Neuronal stem cell (in vitro differentiated cells): ENCODE measurements at places on chromosomes 5 and 9.

DNA sequence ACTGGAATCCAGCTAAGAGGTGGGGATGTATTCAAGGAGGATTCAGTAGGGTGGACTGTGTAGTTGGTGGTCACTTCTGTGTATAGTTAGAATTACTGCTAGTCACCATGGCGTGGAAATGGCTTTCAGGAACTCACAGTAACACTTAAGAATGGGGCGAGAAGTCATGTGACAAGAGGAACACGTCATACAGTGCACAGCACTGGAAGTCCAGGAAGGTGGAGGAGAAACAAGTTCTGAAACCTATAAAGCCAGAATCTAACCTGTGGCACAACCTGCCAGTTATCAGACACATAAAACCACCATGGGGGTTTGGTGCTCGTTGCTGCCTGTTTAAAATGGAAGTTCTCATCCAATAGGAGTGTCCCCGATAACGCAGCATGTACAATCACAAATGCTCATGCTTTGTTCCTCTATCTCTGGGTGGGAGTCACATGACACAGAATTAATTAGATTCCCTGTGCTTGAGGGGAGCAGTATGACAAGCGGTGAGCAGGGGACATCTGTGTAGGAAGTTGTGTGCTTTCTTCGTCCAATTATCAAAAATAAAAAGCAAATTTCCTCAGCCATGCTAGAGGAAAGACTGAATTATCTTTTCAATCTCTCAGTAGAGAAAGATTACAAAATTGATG is 193.0 kb downstream of the SPOCK1 start:
- DNase-seq: no peak
- H3K27ac ChIP-seq: no peak overlapping the region
- no peak overlapping the region for H3K4me3 ChIP-seq
- no peaks in the 10 kb centered on the region for H3K36me3 ChIP-seq

DNA sequence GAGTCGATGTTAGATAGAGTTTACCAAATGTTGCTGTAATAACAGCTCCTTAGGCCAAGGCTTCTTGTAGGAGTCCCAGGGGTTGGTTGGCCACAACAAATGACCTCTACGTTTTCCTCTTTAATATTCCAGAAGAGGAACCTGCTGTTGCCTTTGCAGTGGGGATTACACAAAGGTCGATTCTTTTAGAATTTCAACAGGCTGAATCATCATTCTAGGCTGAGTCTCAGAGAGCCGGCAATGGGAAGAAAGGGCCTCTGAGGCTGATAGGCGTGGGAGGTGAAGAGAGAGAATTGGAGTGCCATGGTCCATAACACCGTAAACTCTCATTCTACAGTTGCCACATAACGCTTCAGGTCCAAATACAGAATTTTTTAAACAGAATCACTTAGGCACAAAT is 405.9 kb upstream of the DAP start:
- DNase-seq: no peak
- no peaks in the 10 kb centered on the region for H3K27me3 ChIP-seq
- peaks cover 9% of the 10 kb centered on the region for H3K4me1 ChIP-seq
- H3K36me3 ChIP-seq: no peaks in the 10 kb centered on the region
- no peak overlapping the region for H3K4me3 ChIP-seq

GRCh38 chr9:18689921-18690320 is 216.0 kb downstream of the ADAMTSL1 start:
- no peaks in the 10 kb centered on the region for H3K4me1 ChIP-seq
- no peak overlapping the region for H3K4me3 ChIP-seq
- no peak for DNase-seq
- no peak overlapping the region for H3K27ac ChIP-seq
- H3K27me3 ChIP-seq: no peaks in the 10 kb centered on the region

GRCh38 chr5:41787265-41787664 is 83.0 kb downstream of the OXCT1 start:
- no peaks in the 10 kb centered on the region for H3K27me3 ChIP-seq
- H3K36me3 ChIP-seq: no peaks in the 10 kb centered on the region
- H3K4me3 ChIP-seq: no peak overlapping the region
- no peaks in the 10 kb centered on the region for H3K4me1 ChIP-seq

DNA sequence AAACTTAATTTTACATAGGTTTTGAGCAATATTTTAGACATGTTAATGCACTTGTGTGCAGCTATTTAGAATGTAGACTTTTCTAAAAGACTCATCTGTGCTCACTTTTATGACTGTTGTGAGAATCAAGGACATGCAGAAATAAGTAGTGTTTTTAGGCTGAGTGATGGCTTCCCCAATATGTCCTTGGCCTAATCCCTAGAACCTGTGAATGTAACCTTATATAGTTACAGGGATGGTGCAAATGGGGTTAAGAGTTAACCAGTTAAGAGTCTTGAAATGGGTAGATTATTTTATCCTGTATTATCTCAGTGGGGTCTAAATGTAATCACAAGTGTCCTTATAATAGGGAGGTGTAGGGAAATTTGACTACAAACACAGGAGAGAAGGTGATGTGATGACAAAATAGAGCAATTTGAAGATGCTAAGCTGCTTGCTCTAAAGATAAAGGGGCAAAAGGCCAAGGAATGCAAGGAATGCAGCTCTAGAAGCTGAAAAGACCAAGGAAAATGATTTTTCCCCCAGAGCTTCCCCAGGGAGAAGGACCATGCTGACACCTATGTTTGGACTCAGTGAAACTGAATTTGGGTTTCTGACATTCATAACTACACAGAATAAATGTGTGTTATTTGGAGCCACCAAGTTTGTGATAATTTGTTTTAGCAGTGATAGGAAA is 298.0 kb upstream of the PAPPA start:
- peak overlapping the region; percentile 34 for H3K27ac ChIP-seq
- peak; percentile 41 for DNase-seq
- no peaks in the 10 kb centered on the region for H3K27me3 ChIP-seq
- H3K36me3 ChIP-seq: no peaks in the 10 kb centered on the region

- no peaks in the 10 kb centered on the region for H3K27me3 ChIP-seq
- DNase-seq: no peak
- no peak overlapping the region for H3K4me3 ChIP-seq
- no peaks in the 10 kb centered on the region for H3K36me3 ChIP-seq
- no peak overlapping the region for H3K27ac ChIP-seq
- H3K4me1 ChIP-seq: peaks cover 50% of the 10 kb centered on the region
Observed at GRCh38 chr9:133954862-133955529, 37.1 kb downstream of the VAV2 start.

GRCh38 chr9:113715086-113715485 is 161.0 kb upstream of the ZNF618 start:
- no peak for DNase-seq
- H3K27me3 ChIP-seq: no peaks in the 10 kb centered on the region
- H3K4me1 ChIP-seq: no peaks in the 10 kb centered on the region
- no peaks in the 10 kb centered on the region for H3K36me3 ChIP-seq
- no peak overlapping the region for H3K4me3 ChIP-seq

- H3K27ac ChIP-seq: no peak overlapping the region
- no peaks in the 10 kb centered on the region for H3K36me3 ChIP-seq
- no peak overlapping the region for H3K4me3 ChIP-seq
- DNase-seq: no peak
- no peaks in the 10 kb centered on the region for H3K27me3 ChIP-seq
Observed at GRCh38 chr9:31032206-31032605, 1352.2 kb upstream of the ACO1 start.

DNA sequence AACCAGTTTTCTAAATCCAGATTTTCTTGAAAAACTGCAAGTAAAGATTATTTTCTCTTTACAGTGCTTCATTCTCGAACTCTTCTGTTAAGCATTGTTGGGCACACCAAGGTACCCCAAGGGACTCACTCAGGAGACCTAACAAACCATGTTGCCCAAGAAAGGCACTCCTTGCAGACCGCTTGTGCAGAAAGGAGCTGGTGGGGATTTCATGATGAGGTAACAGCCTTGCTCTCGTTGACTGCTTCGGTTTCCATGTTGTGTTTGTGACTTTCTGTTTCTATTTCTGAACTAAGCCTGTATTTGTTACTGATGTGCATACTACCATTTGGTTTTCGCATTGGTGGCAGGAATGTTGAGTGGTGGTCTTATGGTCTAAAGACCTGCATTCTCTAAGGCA is 266.6 kb upstream of the DAP start:
- no peak overlapping the region for H3K4me3 ChIP-seq
- no peaks in the 10 kb centered on the region for H3K27me3 ChIP-seq
- H3K27ac ChIP-seq: no peak overlapping the region
- no peaks in the 10 kb centered on the region for H3K36me3 ChIP-seq
- no peaks in the 10 kb centered on the region for H3K4me1 ChIP-seq
- DNase-seq: no peak

GRCh38 chr5:171444582-171444981 is 25.1 kb downstream of the FGF18 start:
- DNase-seq: no peak
- H3K36me3 ChIP-seq: no peaks in the 10 kb centered on the region
- no peak overlapping the region for H3K27ac ChIP-seq
- no peak overlapping the region for H3K4me3 ChIP-seq
- no peaks in the 10 kb centered on the region for H3K27me3 ChIP-seq

GRCh38 chr5:169694091-169694625 is 57.1 kb downstream of the DOCK2 start:
- H3K27ac ChIP-seq: no peak overlapping the region
- H3K36me3 ChIP-seq: no peaks in the 10 kb centered on the region
- DNase-seq: no peak
- H3K27me3 ChIP-seq: no peaks in the 10 kb centered on the region

DNA sequence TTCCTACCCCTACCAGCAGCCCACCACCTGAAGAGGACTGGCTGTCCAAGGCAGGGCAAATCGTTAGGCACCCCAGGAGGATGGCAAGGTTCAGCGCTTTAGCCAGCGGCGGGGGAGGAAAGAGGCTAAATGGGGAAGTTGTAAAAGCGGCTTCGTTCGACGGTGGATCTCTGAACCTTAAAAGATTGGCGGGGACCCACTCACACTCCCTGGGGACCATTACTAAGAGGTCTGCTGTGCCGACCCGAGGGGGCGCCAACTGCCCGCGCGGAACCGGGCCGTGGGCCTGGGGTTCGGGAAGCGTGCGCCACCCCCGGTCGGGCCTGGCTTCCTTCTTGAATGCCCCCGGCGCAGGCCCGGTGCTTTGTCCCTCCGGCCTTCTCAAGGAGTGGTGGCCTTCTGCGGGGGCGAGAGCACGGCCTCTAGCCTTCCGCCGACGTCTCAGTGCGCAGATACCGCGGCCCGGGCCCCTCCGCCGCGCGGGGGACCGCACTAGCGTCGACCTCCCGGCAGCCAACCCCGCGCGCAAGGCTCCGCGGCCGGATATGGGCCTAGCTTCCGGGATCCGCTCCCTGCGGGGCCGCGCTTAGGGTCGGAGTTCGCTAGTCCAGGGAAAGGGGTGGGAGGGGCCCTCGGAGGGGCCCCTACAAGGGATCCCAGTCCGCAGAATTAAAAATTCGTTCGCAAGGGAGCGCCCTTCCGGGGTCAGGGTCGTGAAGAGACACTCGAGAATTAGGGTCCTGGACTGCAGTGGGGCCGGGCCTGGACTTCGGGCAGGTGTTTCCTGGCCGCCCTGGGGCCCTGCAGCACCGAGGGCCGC is 10.5 kb downstream of the NR2F1-AS1 start:
- H3K36me3 ChIP-seq: no peaks in the 10 kb centered on the region
- peaks cover 45% of the 10 kb centered on the region for H3K27me3 ChIP-seq
- no peak overlapping the region for H3K27ac ChIP-seq
- H3K4me1 ChIP-seq: peaks cover 41% of the 10 kb centered on the region
- DNase-seq: no peak

- H3K36me3 ChIP-seq: no peaks in the 10 kb centered on the region
- DNase-seq: no peak
Observed at GRCh38 chr5:179184521-179185050, 124.4 kb downstream of the ZNF354C start.

DNA sequence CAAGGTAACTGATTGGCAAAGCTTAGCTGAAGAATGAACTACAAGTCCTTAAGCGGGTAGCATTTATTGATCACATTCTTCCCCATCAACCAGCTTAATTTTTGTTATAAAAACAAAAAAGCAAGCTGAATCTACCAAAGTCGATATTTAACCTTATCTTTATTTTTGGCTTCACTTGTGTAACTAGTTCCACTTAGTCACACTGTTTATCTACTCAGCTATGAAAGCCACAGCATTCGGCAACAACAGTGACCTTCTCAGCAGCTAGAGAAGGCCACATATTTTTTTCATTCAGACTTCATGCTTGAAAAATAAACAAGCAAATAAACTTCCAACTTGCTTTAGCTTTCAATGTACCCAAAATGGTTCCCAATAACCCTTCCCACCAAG is 69.4 kb downstream of the KLHL3 start:
- H3K27me3 ChIP-seq: no peaks in the 10 kb centered on the region
- H3K27ac ChIP-seq: no peak overlapping the region
- no peaks in the 10 kb centered on the region for H3K36me3 ChIP-seq
- H3K4me3 ChIP-seq: no peak overlapping the region
- DNase-seq: no peak

DNA sequence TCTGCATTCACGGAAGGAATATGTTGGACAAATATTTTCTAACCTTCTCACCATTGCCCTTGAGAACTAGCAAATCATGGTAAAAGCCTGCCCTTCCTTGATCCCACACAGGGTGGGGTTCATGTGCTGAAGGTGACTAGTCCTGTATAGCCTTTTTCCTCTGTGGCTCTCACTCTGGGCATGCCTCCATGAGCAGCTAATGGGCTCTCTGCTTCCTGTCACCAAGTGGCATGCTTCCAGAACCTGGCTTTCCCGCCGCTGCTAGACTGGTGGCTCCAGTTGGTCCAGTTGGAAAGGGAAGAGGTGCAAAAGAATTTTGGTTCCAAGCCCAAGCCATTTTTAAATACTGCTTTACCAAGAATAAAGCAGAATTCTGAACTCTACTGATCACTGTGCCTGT is 35.5 kb downstream of the FBXO10 start:
- no peak overlapping the region for H3K4me3 ChIP-seq
- H3K4me1 ChIP-seq: no peaks in the 10 kb centered on the region
- H3K27ac ChIP-seq: no peak overlapping the region
- no peaks in the 10 kb centered on the region for H3K27me3 ChIP-seq
- no peak for DNase-seq
- peaks cover 23% of the 10 kb centered on the region for H3K36me3 ChIP-seq

- H3K4me1 ChIP-seq: no peaks in the 10 kb centered on the region
- H3K4me3 ChIP-seq: no peak overlapping the region
- no peaks in the 10 kb centered on the region for H3K36me3 ChIP-seq
- no peak overlapping the region for H3K27ac ChIP-seq
- no peak for DNase-seq
- no peaks in the 10 kb centered on the region for H3K27me3 ChIP-seq
Observed at GRCh38 chr5:169279125-169279524, 21.8 kb downstream of the SLIT3 start.

DNA sequence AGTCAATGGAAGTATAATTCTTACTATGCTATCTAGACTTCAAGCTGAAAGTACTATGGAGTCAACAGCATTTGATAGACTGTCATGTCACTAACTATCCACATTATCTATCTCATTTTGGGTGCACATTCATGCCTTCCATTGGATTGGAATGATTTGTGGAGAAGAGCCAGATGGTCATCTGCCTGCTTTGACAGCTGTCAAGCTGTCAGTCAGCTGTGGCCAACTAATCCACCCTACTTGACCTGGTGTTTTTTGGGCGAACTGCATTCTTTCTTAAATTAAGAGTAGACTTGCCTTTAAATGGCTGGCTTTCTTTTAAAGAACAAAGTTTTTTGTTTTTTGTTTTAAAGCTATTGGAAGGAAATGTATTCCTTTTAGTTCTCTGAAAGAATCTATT is 151.5 kb downstream of the DCP2 start:
- H3K4me1 ChIP-seq: peaks cover 1% of the 10 kb centered on the region
- no peak overlapping the region for H3K27ac ChIP-seq
- H3K4me3 ChIP-seq: no peak overlapping the region
- no peaks in the 10 kb centered on the region for H3K27me3 ChIP-seq
- DNase-seq: no peak
- no peaks in the 10 kb centered on the region for H3K36me3 ChIP-seq

- no peak overlapping the region for H3K4me3 ChIP-seq
- no peaks in the 10 kb centered on the region for H3K27me3 ChIP-seq
- peaks cover 2% of the 10 kb centered on the region for H3K4me1 ChIP-seq
- no peak overlapping the region for H3K27ac ChIP-seq
Observed at GRCh38 chr5:64594601-64595000, 88.8 kb downstream of the RGS7BP start.
